ENCODE measurements at places on chromosomes 4 and X.

DNA sequence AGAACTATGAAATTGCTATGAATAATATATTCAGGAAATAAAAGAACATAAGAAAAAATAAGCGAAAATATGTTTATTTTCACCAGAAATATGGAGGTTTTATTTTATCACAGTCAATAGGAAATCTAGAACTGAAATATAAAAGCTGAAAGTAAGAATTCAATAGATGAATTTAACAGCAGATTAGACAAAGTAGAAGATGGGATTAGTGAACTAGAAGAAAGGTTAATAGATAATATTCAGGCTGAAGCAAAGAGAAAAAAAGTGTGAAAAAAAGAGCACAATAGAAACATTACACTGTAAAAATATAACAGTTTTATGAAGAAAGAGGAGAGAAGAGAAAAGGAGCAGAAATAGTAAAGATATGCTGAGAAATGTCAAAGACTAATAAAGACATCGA is 1152.1 kb downstream of the FAT4 start:
- no peak for DNase-seq
- no peaks in the 10 kb centered on the region for H3K36me3 ChIP-seq
- no peak overlapping the region for H3K27ac ChIP-seq
- H3K4me3 ChIP-seq, result no peak overlapping the region
- H3K4me1 ChIP-seq, result no peaks in the 10 kb centered on the region
- no peaks in the 10 kb centered on the region for H3K27me3 ChIP-seq

DNA sequence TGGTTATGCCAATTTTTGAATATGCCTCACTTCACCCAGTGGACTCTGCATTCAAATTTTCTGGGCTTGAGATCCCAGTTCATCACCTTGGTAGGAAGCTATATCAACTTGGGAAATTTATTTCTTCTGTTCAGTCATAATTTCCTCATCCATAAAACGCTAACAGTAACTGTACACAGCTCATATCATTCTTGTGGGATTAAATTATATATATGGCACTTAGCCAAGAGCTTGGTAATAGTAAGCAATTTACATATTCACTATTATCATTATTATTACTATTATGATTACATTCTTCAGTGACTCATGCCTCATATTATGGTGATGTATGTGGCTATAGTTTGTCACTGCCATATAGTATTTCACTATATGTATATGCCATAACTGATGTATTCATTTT is 177.6 kb downstream of the CPE start:
- H3K4me1 ChIP-seq, result no peaks in the 10 kb centered on the region
- no peaks in the 10 kb centered on the region for H3K36me3 ChIP-seq
- DNase-seq, result no peak
- H3K27ac ChIP-seq, result no peak overlapping the region

DNA sequence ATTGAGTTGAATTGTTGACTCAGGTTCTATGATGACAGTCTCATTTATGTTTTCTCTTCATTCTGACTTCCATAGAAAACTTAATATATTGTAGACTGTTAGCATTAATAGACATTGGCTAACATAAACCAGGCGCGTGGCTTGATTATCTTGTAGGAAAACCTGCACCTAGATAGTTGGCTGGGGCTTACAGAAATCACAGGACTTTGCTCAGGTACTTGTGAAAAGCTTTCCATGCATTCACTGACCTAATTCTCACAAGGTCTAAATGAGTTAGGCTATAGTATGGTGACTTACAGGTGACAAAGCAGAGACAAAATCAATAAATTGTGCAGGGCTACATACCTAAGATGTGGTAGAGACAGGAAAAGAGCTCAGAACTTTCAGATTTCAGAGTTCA is 212.8 kb downstream of the GPAT3 start:
- no peaks in the 10 kb centered on the region for H3K36me3 ChIP-seq
- DNase-seq, result no peak
- H3K27me3 ChIP-seq, result no peaks in the 10 kb centered on the region
- no peak overlapping the region for H3K27ac ChIP-seq
- no peak overlapping the region for H3K4me3 ChIP-seq

DNA sequence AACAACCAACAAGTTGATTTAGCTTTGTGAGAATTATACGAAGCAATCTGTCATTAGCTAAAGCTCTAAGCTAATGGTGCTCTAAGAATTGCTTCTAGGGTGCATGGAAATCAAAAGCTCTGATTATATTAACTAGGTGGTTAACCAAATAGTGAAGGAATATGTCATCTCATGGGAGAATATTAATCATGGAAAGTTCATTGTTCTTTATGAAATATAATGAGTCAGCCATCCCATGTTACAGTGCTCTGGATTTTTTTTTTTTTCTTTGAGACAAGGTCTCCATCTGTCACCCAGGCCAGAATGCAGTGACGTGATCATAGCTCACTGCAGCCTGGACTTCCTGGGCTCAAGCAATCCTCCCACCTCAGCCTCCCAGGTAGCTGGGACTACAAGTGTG is 10.5 kb downstream of the DCAF8L2 start:
- DNase-seq, result no peak
- no peak overlapping the region for H3K4me3 ChIP-seq
- no peaks in the 10 kb centered on the region for H3K4me1 ChIP-seq
- no peak overlapping the region for H3K27ac ChIP-seq
- no peaks in the 10 kb centered on the region for H3K36me3 ChIP-seq

- no peaks in the 10 kb centered on the region for H3K27me3 ChIP-seq
- no peak for DNase-seq
- H3K27ac ChIP-seq, result no peak overlapping the region
Measured at GRCh38 chrX:40022421-40022820, 75.3 kb downstream of the BCOR start.

DNA sequence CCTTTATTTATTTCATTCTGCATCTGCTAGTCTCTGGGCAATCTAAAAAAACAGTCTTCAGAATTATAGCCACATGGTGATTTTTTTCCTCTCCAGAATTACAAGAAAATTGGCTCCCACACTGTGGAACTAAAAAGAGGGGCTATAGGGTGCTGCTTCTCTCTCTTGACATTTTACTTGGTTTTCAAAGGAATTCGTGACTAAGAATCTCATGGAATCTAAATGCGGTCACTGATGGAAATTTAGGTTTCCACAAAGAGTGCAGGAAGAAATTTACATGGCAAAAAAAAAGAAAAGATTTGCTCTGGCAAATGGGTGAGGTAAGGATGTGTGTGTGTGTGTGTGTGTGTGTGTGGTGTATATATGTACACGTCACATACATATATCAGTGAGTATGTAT is 10.2 kb downstream of the ATXN3L start:
- H3K36me3 ChIP-seq, result no peaks in the 10 kb centered on the region
- H3K27ac ChIP-seq, result no peak overlapping the region
- peaks cover 7% of the 10 kb centered on the region for H3K27me3 ChIP-seq
- DNase-seq, result no peak
- H3K4me3 ChIP-seq, result no peak overlapping the region

DNA sequence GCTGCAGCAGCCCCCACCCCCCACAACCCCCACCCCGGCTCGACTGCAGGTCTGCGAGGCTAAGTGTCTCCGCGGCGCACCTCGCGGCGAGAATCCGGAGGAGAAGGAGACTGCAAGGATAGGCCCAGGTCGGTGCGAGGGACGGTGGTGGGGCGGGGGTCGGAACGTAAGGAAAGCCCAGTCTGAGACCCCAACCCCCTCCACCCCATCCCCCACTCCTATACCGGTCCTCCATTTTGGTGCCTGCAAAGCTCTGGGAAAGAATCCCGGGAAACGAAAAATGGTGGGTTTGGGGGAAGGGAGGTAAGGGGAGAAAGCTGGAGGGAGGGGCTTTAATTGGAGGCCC is 614 bp downstream of the BEX3 start:
- peak overlapping the region; percentile 40 for H3K27ac ChIP-seq
- H3K36me3 ChIP-seq, result no peaks in the 10 kb centered on the region
- peak; percentile 30 for DNase-seq
- H3K4me3 ChIP-seq, result peak overlapping the region; percentile 78

DNA sequence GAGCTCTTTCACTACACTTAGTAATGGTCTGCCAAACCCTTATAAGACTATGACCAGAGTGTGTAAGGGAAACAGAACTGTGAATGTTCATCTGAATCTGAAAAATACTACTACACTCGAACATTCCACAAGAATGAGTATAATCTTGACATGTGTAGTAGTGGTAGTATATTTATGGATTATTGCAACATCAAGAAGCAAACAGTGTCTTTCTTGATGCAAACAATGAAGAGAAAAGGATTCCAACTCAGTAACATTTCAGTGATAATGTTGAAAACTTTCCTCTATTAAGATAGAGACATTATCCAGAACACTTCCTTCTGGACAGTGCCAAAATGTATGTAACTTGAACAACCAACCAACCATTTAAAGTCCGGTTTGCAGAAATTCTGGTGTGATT is 394.7 kb upstream of the CPEB2 start:
- H3K27me3 ChIP-seq, result no peaks in the 10 kb centered on the region
- no peak overlapping the region for H3K27ac ChIP-seq
- no peaks in the 10 kb centered on the region for H3K36me3 ChIP-seq
- peak; percentile 93 for DNase-seq
- H3K4me1 ChIP-seq, result no peaks in the 10 kb centered on the region

- DNase-seq, result no peak
- no peaks in the 10 kb centered on the region for H3K27me3 ChIP-seq
- no peak overlapping the region for H3K27ac ChIP-seq
Measured at GRCh38 chr4:104879367-104879766, 267.3 kb upstream of the TET2 start.

DNA sequence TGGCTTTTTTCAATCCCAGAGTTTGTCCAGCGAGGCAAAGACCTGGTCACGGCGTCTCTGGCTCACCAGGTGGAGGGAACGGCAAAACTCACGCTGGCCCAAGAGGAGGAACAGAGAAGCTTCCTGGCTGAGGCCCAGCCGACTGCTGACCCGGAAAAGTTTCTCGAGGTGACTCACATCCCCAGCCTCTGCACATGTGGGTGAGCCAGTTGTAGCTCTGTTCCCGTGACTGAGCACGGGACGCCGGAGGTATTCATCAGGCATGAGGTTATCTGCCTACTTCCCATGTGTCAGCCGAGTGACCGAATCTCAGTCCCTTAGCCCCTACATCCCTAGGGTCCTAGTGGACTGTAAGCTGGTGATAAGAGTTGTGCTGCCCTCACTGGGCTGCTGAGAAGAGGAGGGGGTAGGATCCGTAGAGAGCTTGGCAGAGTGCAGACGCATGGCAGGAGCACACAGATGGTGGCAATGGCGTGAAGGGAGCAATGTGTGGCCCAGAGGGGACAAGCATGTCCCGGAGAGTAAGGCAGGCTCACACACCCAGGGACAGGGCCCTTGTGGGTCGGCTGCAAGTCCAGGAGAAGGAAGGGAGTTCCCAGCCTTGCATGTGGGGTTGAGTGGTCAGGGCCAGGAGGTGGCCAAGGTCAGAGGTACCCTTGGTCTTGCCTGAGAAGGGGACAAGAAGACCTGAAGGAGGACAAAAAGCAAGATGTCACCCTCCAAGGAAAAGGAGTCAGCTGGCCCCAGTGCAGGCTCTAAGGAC is 42.9 kb downstream of the EVC start:
- H3K4me1 ChIP-seq, result peaks cover 54% of the 10 kb centered on the region
- peak overlapping the region; percentile 73 for H3K27ac ChIP-seq

DNA sequence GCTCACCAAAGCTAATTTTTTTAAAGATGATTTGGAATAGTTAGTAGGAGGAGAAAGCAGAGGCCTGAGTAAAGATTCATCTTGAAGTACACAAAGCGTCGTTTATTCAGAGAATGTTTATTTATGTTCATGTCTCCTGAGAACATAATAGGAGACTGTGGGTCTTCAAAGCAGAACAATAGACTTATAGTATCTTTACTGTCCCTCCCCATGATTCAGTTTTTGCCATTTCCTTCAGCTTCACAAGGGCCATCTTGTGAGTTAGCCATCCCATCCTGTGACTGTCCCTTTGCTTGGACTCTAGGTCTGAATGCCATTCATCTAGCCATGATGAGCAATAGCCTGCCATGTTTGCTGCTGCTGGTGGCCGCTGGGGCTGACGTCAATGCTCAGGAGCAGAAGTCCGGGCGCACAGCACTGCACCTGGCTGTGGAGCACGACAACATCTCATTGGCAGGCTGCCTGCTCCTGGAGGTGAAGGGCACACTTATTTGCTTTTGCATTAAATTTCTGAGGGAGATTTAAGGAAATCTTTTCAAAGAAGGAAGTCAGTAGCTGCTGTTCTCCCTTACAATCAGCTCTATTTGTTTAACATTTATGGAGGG is 105.8 kb downstream of the NFKB1 start:
- H3K27ac ChIP-seq, result no peak overlapping the region
- DNase-seq, result no peak
- H3K36me3 ChIP-seq, result peaks cover 20% of the 10 kb centered on the region
- no peaks in the 10 kb centered on the region for H3K27me3 ChIP-seq
- no peak overlapping the region for H3K4me3 ChIP-seq

GRCh38 chrX:14758029-14758491 is 114.8 kb downstream of the FANCB start:
- H3K36me3 ChIP-seq, result no peaks in the 10 kb centered on the region
- no peak overlapping the region for H3K27ac ChIP-seq
- H3K27me3 ChIP-seq, result no peaks in the 10 kb centered on the region
- DNase-seq, result no peak
- no peaks in the 10 kb centered on the region for H3K4me1 ChIP-seq

DNA sequence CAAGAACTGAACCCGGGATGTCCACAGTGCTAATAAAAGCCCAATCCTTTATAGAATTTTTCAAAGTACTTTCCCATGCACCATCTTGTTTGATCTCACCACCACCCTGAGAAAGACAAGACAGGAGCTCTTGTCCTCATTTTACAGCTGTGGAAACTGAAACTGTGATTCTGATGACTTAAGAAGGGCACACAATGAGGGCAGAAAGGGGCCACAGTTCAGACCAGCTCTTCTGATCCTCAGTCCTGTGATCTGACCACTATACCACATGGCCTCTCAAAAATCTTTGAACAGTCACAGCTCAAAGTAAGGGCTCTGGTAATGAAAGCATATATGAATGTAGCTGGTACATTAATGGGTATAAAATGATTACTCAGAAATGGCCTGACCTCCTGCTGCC is 127.3 kb upstream of the CPEB2 start:
- H3K27me3 ChIP-seq, result no peaks in the 10 kb centered on the region
- no peaks in the 10 kb centered on the region for H3K36me3 ChIP-seq
- H3K27ac ChIP-seq, result no peak overlapping the region
- no peak overlapping the region for H3K4me3 ChIP-seq
- no peaks in the 10 kb centered on the region for H3K4me1 ChIP-seq

- no peak overlapping the region for H3K27ac ChIP-seq
- H3K36me3 ChIP-seq, result no peaks in the 10 kb centered on the region
- no peak for DNase-seq
Measured at GRCh38 chr4:150944660-150945059, 70.4 kb downstream of the LRBA start.

DNA sequence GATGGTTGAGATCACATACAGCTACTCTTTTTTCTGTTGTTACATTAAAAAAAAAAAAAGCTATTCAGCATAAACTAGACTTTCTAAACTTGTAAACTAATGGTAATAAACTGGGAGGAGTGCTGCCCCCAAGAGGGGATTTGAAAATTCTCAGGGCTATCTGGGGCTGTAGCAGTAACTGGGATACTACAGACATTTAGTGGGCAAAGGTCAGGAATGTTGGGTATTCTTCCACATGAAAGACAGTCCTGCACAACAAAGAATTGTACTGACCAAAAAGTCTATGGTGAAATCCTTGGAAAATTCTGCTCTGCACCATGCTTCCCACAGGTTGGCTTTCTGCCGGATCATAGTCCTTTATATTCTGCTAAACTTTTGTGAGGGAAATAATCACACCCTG is 232.6 kb upstream of the BOD1L1 start:
- no peaks in the 10 kb centered on the region for H3K36me3 ChIP-seq
- no peaks in the 10 kb centered on the region for H3K27me3 ChIP-seq
- H3K4me1 ChIP-seq, result no peaks in the 10 kb centered on the region
- no peak overlapping the region for H3K27ac ChIP-seq
- DNase-seq, result no peak
- H3K4me3 ChIP-seq, result no peak overlapping the region

All from mesenchymal stem cell (in vitro differentiated cells and primary cell).